ENCODE measurements at places on chromosomes 4 and X. TPM values are rescaled to one million over a fixed set of nuclear protein-coding genes. Genes with fewer than 3 reads are reported as not detected.

SLC10A4 gene
- 1.0 TPM for polyA plus RNA-seq

TREX2 gene
- 0.43 TPM for polyA plus RNA-seq

- DNase-seq, result no peak
Observed at GRCh38 chrX:42093756-42094155, 170.4 kb upstream of the CASK start.

GAGE12J gene
- polyA plus RNA-seq, result not detected

DNA sequence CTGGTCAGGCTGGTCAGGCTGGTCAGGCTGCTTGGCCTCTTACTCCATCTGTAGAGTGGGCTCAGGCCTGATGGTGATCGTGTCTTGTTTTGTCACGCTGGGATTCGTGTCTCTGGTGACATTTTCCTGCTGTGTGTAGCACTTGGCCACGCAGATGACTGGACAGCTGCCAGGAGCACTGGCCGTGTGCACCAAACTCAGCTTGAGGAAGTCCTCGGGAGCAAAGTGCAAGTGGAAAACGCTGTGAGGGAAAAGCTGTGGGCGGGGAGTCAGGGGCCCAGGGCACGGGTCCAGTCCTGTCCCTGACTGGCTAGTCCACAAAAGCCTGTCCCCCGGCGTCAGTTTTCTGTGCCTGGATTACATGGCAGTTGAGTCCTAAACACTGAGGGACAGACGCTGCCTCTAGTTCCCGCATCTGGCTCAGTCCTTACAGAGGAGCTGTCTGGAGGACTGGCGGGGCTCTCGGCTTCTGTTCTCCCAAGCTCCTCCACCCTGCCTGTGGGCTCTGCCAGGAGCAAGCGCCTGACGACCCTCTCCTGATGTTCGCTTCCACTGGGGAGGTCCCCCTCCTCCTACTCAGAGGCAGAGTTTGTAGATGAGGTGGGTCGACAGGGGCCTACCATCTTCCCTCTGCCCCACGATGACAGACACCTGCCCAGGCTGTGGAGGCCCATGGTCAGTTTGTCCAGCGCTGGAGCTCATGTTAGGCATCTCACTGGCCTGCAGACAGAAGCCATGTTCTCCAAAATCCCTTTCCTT, 35.9 kb upstream of the GRPEL1 start:
- DNase-seq, result peak; percentile 71

DNA sequence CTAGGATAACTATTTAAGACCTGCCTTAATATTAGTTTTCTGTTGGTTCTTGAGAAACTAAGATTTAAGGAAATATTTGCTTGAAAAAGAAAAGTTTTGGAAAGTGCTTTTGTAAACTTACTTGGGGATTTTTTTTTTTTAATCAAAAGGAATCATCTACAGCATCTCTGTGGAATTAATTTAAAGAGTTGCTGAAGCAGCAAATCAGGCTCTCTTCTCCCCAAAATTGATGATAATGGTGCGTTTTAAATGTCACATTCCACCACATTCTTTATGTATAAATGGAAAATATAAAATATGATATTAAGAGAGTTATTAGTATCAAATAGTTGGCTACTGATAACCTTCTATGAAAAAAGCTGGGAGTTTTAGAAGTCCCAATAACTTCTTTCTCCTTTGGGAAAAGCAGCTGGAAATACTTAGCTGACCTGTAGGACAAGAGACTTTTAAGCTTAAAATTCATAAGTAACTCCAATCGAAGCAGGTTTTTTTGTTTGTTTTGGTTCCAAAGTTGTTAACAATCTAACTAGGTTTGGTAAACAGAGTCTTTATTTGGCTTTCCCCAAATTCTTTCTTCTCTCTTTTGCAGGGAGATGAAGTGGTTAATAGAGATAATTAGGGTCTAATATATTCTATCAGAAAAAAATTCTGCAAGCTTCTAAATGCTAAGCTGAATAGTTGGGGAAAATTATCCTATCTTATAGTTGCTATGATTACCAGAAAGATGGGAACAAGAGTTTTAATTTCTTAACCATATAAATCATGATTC, 4.4 kb downstream of the KLF3 start:
- no peak for DNase-seq

- DNase-seq, result no peak
Observed at GRCh38 chr4:29199485-29199884, 1520.7 kb upstream of the PCDH7 start.

DNA sequence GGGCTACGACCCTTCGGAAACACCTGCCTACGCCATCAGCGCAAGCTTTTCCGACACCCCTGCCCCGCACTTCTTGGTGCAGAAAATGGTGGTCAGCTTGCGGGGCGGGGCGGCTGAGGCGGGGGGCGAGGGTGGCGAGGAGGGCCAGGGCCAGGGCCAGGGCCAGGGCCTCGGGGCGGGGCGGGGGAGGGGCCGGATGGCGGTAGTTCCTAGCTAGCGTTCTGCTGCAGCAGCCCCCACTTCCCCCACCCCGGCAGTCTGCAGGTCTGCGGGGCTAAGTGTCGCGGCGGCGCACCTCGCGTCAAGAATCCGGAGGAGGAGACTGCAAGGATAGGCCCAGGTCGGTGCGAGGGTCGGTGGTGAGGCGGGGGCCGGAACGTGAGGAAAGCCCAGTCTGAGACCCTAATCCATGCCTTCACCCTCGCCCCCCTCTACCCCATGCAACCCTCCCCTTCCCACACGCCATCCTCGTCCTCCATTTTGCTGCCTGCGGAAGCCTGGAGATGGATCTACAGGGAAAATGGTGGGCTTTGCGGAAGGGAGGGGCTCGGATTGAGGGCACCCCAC, 600 bp downstream of the BEX4 start:
- peak; percentile 20 for DNase-seq

ABLIM2 gene
- 16.0 TPM for polyA plus RNA-seq

DNA sequence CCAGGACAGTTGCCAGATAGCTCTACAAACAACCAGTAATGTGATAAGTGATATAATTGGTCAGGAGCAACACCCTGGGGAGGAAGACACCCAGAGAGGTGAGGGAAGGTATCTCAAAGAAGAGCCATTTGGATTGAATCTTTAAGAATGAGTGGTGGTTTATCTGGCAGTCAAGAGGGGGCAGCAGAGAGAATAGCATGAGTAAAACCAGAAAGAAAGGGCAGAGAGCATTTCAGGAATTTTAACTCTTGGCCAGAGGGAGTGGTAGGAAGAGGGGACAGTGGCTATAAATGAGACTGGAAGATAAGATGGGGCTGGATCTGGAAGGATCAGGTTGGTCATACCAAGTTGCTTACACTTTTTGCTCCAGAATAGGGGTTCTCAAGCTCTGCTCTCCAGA, 5.9 kb upstream of the SEPTIN6 start:
- DNase-seq, result no peak

DNA sequence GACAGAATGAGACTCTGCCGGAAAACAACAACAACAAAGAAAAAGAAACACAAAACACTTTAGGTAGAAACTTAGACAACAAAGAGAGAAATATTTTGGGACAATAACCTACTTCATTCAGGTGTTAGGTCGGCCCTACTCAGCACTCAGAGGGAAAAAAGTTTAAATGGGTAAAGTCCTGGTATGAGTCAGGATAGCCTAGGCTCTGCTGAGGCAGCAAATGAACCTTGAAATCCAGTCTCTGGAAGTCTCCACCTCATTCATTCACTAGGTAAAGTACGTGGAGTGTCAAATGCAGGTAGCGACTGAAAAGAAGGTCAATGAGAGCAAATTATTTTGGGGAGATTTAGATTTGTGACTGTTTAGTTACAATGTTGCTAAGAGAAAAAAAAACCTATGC, 127.4 kb downstream of the FHDC1 start:
- DNase-seq, result no peak

GRCh38 chr4:164467493-164467892, 286.4 kb upstream of the SMIM31 start:
- DNase-seq, result no peak

BGN gene
- 101 TPM for polyA plus RNA-seq

MOSPD2 gene
- polyA plus RNA-seq, result 7.0 TPM

SHOX gene
- polyA plus RNA-seq, result 3.0 TPM

DNA sequence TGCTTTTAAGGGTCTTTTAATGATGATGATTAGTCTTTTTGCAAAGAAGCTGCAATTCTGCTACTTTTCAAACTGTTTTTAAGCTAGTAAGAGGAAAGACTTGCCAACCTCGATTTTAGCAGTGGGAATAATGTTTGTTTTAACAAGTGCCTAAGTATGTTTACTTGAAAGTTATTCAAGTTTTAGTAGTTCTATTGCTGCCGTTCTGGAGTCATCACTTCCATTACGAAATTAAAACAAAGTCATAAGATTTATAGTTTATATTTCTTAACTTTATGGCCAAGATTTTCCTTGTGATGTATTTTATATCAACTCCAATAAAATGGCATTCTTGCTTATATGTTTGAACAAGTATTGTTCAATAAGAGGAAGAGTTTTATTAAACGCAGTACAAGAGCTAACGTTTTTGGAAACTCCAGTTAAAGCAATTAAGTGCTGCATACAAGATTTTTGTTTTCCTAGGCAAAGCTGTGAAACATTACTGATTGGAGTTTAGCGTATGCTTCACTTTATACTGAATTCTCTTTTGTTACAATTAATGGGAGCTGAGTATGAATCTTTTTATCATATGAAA, 211.3 kb downstream of the TENM3 start:
- no peak for DNase-seq

DNA sequence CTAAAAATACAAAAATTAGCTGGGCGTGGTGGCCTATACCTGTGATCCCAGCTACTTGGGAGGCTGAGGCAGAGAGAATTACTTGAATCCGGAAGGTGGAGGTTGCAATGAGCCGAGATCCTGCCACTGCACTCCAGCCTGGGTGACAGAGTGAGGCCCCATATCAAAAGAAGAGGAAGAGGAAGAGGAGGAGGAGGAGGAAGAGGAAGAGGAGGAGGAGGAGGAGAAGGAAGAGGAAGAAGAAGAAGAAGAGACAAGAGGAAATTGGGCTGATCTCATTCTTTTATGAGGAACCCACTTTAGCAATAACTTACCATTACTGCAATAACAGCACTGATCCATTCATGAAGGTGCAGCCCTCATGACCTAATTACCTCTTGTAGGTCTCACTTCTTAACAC, 138.9 kb upstream of the GIMD1 start:
- DNase-seq, result no peak

GUCY1B1 gene
- 21.5 TPM for polyA plus RNA-seq

SSX4B gene
- polyA plus RNA-seq, result not detected

GRCh38 chr4:123408471-123409084, 12.0 kb downstream of the SPRY1 start:
- no peak for DNase-seq

NPFFR2 gene
- polyA plus RNA-seq, result not detected

- DNase-seq, result no peak
Observed at GRCh38 chrX:68631336-68631735, 16.1 kb upstream of the STARD8 start.

GRCh38 chr4:37797374-37797773, 29.1 kb upstream of the PGM2 start:
- no peak for DNase-seq

- no peak for DNase-seq
Observed at GRCh38 chrX:148958901-148959300, 458.5 kb downstream of the AFF2 start.

DNA sequence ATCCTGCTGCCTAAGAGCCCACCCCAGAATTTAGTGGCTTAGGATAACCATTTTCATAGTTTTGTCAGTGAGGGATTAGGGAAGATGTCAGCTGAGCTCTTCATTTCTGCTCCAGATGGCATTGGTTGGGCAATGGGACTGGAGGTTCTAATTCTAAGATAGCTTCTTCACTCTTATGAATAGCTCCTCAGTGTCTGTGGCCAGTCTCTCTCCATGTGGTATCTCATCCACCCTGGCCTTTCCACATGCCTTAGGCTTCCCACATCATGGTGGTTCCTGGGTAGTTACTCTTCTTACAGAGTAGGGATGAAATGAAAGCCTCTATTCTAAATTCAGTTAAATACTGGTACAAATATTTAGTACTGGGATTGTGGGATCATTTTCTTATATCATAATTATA, 31.3 kb downstream of the REPS2 start:
- DNase-seq, result no peak

Data from hindlimb muscle (tissue), 1 donor.